ENCODE measurements at places on chromosomes 2 and 18.

DNA sequence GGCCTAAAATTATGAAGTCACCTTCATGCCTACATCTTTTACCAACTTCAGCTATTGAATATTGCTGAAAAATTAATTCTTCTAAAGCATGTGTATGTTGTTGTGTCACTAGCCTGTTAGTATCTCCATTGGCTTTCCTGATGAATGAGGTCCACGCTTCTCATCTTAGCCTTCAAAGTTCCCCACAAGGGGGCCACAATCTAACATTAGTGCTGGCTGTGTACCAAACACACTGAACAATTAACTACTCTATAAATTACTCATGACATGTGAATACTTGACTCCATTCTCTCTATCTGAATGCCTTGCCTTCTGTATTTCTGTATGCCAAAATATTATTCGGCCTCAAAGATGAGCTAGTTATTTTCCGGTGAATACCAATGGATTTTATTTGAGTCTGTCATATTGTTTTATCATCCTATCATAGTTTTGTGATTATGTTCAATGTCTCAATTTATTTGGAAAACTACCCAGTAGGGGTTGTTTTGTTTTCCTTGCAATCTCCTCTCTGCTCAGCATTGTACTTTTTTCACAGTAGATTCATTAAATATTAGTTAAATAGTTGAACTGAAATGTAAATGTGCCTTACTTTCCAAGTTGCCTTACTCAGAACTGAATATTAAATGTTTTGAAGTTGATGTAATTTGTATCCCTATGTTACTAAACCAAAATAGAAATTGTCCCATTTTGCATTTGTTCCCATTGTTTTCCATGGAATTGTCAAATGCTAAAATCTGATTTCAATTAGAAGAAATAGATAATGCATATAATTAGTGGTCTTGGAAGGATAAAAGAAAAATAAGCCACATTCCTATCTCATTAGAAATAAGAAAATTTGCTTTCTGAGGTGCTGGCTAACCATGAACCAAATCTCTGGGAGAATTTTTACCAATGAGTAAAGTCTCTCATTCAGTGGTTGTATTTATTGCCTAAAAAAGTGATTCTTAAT lies 208.4 kb upstream of the COL3A1 start:
- peak; percentile 54 for DNase-seq

DNA sequence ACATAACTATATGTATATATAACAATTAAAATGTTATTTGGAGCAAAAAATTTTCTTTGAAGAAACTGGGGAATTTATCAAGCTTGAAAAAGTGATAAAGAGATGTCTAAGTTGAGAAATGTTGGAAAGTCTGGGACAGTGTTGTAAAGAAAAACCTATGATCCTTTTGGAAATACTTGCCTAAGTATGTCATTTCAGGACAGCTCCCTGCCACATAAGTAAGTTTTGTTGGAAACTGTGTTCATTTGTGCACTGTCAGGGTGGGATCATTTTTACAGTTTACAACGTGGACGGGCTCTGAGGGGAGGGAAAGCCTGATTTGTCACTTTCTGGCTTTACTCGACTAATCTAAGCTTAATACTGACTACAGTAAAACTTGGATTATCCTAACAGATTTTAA lies 10.4 kb upstream of the COL3A1 start:
- no peak for DNase-seq

GRCh38 chr2:36255863-36256262 lies 99.7 kb upstream of the CRIM1 start:
- DNase-seq, result no peak

DNA sequence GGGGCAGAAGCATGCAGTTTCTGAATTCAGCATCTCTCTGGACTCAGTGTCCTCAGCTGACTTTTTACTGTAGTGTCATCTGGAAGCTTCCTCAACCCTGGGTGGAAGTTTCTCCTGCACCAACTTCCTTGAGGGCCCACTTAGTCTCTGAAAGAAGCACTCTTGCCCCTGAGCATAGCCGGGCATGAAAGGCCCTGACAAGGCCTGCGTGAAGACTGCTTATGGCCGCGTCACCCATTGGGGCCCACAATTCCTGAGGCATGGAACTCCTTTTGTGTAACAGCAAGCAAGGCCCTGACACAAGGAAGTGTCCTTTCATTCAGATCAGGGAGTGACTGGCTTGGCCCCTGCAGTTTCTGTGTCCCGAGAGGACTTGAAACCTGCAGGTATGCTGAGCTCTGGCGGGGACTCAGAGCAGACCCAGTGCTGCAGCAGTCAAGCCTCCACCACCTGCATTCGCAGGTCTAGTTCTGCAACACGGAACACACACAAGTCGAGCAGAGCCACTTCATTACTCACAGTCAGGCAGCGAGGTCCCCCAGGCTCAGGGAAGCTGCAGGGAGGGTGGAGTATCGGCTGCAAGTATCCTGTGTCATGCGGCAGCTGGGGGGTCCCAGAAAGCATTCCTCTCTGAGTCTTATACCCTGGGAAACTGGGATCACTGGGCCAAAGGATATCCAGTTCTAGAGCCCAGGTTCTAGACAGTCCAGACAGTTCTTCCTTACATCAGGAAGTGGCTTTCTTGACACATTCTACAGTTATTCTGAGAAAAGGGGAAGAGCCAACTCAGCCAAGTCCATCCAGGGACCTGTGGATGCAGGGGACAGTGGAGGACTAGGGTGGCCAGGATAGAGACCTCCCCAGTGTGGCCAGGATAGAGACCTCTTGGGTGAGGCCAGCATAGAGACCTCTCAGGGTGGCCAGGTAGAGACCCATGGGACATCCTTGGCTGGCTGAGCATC lies 35.6 kb upstream of the PRLH start:
- DNase-seq, result no peak

GRCh38 chr2:76450024-76450475 lies 739.3 kb upstream of the GCFC2 start:
- DNase-seq, result no peak

GRCh38 chr2:98394595-98395153 lies 48.4 kb downstream of the CNGA3 start:
- DNase-seq, result no peak

DNA sequence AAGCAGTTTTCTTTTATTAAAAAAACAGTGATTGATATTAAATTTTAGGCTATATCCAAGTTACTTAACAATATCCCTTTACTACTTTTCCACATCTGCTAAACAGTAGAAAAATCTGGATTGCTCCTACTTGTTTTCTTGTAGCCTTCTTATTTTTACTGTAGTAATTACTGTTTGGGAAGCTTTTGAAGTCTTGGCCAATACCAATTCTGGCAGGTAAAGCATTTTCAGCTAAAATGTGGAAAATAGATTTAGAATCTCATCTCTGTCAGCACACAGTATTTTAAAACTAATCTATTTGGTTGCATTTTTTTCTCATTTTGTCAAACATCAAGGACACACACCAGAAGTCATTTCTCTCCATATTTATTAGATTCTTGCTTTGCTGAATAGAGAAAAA lies 1485.7 kb upstream of the PIK3C3 start:
- DNase-seq, result no peak

GRCh38 chr2:68425503-68425902 lies 41.6 kb downstream of the FBXO48 start:
- DNase-seq, result no peak

GRCh38 chr2:74149570-74150319 lies 2.0 kb upstream of the BOLA3 start:
- no peak for DNase-seq

GRCh38 chr18:10544093-10544748 lies 18.4 kb downstream of the NAPG start:
- DNase-seq, result no peak

DNA sequence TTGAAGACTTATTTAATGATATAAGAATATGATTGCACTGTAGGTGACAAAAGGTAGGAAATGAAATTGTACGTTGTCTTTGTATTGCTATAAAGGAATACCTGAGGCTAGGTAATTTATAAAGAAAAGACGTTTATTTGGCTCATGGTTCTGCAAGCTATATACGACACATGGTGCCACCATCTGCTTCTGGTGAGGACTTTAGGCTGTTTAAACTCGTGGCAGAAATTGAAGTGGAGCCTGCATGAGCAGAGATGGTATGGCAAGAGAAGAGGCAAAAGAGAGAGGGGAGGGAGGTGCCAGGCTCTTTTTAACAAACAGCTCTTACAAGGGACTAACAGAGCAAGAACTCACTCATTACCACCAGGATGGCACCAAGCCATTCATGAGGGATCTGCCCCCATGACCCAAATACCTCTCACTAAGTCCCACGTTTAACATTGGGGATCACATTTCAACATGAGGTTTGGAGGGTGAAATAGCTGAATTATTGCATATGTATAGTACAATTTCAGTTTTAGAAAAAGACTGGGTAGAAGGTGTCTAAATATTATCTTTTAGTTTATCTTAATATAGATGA lies 86.8 kb downstream of the GULP1 start:
- peak; percentile 92 for DNase-seq

DNA sequence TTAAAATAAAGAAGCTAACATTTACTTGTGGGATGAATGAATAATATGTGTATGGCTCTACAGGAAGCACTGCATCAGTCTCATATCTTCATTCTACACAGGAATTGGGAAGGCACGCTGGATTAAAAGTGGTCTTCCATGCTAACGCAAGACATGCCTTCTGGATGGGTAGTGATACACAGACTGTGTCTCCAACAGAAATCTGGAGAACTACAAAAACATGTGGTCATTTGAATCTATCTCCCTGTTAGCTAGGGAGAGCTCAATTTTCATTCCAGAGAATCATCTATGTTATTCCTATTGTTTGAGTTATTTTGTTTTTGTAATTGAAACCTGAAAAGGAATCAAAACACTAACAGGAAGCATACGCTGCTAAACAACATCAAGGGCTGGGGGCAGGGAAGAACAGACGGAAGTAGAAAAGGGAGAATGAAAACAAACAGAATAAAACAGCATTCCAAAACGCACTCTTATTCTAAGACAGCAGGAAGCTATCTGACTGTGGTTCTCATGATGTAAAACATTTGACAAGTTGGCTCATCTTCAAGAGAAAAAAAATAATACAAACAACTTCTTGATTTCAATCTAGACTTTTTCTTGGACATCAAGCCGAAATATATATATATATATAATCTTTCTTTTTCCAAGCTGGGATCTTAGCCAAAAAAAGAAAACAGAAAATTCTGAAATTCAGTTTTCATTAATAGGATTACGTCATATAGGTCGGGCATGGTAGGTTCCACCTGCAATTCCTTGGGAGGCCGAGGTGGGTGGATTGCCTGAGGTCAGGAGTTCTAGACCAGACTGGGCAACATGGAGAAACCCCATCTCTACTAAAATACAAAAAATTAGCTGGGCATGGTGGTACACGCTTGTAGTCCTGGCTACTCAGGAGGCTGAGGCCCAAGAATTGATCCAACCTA lies 31.5 kb upstream of the ASNSD1 start:
- DNase-seq, result no peak

- DNase-seq, result no peak
Measured at GRCh38 chr18:78527984-78528383, 451.6 kb upstream of the SALL3 start.

- no peak for DNase-seq
Measured at GRCh38 chr2:73821669-73822068, 7.1 kb upstream of the STAMBP start.

DNA sequence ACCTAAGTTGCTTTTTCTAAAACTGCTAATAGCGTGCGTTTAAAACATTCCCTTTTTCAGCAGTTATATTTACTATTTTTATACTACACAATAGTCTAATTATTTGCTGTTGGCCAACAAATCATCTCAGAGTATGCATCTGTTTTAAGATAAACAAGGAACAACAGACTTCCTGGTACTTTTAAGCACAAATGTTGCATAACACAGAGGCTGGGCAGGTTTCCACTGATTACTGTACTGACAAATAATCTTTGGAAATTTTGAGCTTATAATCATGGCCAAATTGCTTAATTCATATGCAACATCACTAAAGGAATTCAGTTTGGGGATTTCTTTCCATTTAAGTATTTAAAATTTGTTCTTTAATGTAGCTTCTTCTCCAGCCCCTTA lies 737.4 kb upstream of the SALL3 start:
- no peak for DNase-seq

GRCh38 chr2:20018601-20019152 lies 6.2 kb upstream of the MATN3 start:
- DNase-seq, result no peak

GRCh38 chr2:9710311-9710710 lies 79.5 kb upstream of the YWHAQ start:
- DNase-seq, result no peak

DNA sequence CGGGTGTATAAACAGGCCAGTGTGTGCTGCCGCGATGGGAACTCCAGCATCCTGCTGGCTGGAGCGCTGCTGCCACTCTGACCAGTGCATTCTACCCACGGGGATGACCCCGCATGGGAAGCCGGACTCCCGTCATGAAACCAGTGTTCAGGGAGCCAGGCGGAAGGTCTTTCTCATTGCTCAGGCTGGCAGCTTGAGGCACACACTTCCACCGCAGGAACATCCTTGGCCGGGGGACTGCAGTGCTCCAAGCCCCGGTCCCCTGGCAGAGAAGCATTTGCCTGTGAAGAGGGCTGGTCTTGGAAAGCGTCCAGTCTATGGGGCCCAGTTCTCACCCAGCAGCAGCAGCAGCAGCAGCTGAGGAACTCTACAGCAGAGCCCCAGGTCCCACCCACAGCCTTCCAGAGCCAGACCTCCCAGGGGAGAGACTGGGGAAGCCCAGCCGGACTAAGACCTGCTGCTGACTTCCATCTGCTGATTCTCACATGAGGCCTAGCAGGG lies 235.9 kb downstream of the KLHL29 start:
- DNase-seq, result peak; percentile 83

DNA sequence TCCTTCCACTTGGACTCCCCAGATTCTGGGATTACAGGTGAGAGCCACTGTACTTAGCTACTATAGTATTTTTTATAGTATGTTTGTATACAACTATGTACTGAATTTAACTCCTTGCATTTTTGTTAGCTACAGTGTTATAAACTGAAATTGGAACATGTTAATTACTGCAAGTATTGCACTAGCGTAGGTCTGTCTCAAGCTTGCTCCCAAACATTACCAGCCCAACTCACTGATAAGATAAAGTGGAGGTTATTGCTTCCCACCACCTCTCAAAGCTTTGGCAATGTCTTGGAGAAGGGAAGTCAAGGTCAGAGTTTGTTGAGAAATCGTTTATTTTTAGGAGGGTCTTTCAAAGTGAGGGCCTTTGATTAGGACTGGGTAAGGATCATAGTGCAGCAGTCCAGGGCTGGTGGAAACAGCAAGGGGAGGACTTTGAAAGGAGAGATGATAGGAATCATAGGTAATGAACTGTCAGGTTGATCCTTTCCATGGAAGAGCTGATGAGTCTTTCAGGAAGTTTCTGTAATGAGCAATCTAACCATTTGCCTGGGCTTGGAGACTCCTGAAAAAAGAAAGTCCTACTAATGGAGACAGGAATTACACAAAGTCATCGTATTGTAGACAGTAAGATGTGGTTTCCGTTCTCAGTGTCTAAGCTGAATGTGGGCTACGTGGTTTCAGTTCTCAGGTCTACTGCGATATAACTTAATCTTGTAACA lies 257.1 kb downstream of the MYO3B start:
- no peak for DNase-seq

DNA sequence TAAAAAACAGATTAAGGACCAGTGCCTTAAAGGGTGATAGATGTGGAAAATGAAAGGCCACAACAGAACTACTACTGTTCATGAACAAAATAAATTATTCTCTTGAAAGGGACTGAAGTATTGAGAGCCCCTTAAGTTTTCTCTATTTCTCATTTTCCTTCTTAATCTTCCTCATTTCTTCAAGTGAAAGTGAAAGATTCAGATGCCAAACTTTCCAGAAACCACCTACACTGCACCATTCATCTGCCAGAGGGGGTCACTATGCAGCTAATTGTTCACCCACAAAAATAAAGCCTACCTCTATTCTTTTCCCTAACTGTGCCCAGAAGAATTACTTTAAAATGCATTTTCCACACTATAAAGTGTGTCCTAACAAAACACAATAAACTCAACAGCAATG lies 140.1 kb downstream of the NR4A2 start:
- DNase-seq, result no peak

- no peak for DNase-seq
Measured at GRCh38 chr18:38250971-38251370, 685.4 kb upstream of the CELF4 start.

Measured in NCI-H2081 (cell line).